ENCODE measurements at places on chromosomes 1 and 21.

- no peak for DNase-seq
Observed at GRCh38 chr1:66733348-66734017, 18.8 kb upstream of the DYNLT5 start.

- no peak for DNase-seq
Observed at GRCh38 chr1:28058168-28058567, 30.2 kb downstream of the EYA3 start.

DNA sequence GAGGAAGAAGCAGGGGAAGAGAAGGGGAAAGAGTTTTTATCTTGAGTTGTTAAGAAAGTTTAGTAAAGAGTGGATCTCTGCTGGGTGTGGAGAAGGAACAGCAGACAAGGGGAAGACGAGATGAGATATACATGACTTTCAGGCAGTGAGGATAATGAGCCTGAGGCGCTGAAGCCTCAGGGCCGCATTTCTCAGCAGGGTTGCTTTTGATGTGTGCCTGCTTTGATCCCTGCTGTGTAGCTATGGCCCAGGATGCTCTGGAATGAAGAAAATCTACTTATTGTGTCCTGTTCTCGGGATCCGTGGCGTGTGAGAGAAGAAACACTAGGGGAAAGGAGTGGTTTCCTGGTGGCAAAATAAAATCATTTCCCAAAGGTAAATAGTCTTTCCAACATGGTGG, 15.1 kb upstream of the RPE65 start:
- DNase-seq = no peak

- no peak for DNase-seq
Observed at GRCh38 chr1:196517193-196517592, 91.0 kb downstream of the KCNT2 start.

DNA sequence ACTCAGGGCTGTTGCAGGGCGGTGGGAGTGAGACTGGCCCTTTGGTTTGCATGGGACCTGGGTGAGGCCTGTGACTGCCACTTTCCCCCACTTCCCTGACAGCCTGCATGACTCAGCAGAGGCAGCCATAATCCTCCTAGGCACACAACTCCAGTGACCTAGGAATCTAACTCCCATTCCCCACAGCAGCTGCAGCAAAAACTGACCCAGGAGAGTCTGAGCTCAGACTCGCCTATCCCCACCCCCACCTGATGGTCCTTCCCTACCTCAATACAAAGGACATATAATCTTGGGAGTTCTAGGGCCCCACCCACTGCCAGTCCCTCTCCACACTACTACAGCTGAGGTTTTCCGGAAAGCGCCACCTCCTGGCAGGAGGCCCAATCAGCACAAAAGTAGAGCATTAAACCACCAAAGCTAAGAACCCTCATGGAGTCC, 26.7 kb downstream of the NDC1 start:
- DNase-seq = no peak

GRCh38 chr1:245062741-245063305, 92.0 kb upstream of the KIF26B start:
- no peak for DNase-seq

- DNase-seq = no peak
Observed at GRCh38 chr1:15212216-15212953, 34.6 kb upstream of the FHAD1 start.

- DNase-seq = no peak
Observed at GRCh38 chr1:4428711-4429110, 225.7 kb upstream of the AJAP1 start.

DNA sequence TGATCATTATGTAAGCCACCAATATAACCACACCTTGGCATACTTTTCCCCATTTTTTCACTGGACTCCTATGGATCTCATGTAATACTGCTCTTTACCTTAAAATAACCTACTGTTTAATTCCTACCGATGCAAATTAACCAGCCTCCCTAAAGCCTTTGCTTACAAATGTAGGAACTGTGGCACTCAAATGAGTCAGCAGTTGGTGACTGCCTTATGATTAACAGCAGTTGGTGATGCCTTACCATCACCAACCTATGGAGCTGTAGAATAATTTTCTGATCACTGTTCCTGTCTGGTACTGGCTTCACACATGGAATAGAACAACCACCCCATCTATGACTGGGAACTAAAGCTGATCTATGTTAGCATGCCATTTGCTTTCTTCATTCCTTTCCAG, 7.8 kb upstream of the NUDT17 start:
- no peak for DNase-seq

DNA sequence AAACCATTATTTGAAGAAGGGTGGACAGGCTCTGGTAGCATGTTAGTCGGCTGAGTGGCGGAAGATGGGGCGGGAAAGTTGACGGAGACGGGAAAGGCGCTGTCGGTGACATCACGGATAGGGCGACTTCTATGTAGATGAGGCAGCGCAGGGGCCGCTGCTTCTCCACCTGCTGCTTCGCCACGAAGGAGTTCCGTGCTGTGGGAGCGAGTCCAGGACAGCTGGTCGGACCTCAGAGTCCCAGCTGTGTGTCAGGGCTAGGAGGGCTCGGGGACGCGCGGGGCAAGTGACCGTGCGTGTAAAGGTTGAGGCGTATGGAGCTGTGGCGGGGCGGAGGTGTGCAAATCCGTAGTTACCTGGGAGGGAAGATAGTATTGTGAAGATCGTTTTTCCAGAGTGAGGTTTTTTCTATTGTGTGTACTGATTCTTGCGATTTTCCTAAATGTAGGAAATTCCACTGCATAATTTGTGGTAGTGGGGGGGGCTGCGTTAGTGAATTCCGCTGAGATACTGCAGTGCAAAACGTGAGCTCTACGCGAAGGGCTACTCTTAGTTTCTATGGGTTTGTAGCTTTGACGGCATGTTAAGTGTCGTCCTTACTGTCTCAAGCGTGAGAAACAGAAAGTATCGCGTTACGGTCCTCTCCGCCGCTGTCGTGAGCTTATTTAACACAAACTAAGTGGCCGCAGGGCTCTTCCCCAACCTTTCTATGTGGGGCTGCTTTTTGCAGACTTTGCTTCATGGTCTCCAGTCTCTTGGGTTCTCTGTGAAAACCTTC, 111.2 kb upstream of the NBPF11 start:
- peak; percentile 37 for DNase-seq

DNA sequence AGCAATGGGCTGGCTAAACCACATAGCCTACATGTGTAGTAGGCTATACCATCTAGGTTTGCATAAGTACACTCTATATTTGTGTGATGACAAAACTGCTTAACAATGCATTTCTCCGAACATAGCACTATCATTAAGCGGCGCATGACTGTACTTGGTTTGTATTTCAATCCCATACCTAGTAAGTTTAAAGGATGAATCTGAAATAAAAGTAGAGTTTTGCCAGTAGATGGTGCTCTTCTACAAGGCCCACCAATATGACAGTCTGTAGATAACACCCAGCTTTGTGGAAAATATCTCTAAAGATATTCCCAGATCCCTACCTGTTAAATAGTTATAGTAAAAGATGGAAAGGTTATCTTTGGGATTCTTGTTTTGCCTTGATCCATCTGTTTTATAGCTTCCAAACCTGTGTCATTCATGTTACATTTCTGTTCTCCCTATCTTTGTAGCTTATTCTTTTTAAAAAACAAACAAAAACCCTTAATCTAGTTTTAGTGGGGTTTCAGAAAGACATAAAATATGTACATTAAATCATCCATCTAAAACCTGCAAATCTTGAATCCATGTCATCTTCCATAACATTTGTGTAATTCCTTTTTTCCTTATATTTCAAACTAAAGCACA, 33.9 kb upstream of the ASPM start:
- no peak for DNase-seq

DNA sequence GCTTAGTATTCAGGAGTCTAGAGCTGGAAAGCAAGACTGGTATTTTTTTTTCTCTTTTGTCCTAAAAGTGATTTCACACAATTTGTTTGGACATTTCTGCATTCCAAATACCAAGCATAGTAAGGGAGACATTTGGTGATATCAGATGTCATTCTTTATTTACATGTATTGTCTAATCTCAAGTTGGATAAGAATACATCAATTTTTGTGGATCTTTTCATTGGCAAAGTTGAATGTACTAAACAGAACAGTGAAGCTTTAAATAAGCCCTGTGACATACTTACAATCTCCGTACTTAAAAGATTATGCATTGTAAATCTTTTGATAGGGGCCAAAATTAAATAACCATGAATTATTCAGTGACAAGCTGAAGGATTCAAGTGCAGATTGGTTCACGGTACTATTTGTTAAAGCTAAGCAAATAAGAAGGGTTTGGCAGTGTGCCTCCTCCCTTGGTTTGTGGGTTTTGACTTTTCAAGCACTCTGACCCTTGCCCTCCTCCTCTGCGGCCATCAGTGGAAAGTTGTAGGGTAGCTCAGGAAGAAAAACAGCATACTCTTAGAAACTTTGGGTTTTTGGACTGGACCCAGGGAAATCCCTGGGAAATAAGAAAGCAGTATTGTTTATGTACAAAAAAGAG, 663.7 kb downstream of the ADGRL2 start:
- DNase-seq = no peak

DNA sequence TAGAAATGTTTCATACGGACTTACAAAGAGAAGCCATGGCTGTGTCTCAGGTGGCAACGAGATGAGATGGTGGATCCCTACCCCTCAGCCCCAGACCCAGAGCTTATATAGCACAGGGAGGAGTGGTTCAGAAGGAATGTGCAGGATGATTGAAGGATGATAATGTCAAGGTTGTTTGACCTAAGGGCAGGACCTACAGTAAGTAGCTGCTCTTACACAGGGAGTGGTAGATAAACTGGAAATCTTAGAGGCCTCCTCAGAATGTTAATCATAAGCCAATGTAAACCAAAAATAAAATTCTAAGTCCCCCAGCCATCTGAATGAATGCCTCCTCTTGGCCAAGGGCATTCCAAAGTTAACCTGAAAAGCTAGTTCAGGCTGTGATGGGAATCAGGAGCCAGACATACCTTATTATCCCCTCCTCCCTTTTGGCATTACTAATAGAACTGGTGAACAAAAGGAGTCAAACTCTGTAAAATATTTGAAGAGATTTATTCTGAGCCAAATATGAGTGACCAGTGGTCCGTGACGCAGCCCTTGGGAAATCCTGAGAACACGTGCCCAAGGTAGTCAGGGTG, 45.8 kb upstream of the PDE9A start:
- no peak for DNase-seq

- DNase-seq = peak; percentile 23
Observed at GRCh38 chr21:33268737-33269441, 2.7 kb downstream of the IL10RB start.

- DNase-seq = no peak
Observed at GRCh38 chr1:219991511-219991810, 54.8 kb downstream of the EPRS1 start.

DNA sequence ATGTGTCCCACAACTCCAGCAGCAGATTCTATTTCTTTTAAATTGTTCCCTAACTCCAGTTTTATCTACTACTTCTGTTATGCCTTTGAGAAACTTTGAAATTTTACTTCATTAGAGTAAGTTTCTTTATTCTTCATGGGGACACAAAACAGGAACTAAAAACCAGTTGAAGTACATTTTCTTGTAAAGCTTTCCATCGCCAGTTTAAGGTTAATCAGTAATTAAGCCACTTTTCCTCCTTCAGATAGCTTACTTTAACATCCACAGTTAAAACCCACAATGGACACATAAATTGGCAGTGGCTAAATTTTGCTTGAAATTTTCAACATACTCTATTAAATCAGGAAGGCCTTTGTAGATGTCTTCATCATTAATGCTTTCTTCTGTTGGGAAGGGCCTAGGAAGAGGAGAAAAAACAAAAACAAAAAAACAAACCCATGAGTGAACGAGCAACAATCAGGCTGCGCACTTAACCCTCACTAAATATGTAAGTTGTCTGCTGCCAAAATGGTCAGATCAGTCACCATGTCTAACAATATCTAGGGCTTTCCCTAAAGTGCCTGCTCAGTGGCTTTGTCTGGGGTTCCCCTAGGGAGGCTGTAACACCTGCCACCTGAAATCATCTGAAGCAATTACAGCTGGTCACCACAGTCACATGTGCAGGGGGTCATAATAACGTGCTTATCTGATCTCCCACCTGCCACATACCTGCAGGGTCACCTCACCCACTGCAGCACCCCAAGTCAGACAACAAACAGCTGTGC, 187.9 kb downstream of the VAV3 start:
- no peak for DNase-seq

GRCh38 chr1:158008630-158009029, 15.2 kb downstream of the KIRREL1 start:
- no peak for DNase-seq

DNA sequence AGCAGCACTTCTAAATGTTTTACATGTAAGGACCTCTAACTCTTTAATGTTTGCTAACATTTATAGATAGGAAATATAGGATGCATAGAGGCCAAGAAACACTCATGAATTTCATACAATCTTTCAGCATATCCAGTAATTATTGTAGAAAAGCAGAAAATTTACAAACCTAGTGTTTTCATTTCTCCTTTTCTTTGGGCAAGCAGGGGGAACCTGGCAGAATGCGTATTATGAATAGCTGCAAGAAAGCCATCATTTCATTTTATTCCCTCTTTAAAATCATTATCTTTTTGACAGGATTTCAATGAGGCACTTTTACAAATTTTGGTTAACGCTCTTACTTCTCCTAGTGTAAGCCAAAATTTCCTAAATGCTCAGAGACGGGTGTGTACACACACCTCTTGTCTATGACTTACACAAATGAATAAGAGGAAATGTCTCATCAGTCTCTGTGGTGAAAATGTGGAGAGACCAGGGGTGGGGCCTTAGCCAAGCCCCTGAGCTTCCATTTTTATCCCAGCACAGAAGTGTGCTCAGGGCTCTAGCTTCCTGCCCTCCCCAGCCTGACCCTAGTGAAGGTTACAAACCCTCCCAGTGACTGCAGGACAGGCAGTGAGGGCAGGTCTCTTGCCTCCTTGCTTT, 91.6 kb downstream of the LRRC8C start:
- peak; percentile 29 for DNase-seq

GRCh38 chr1:35539824-35540261, 17.4 kb downstream of the KIAA0319L start:
- DNase-seq = no peak

DNA sequence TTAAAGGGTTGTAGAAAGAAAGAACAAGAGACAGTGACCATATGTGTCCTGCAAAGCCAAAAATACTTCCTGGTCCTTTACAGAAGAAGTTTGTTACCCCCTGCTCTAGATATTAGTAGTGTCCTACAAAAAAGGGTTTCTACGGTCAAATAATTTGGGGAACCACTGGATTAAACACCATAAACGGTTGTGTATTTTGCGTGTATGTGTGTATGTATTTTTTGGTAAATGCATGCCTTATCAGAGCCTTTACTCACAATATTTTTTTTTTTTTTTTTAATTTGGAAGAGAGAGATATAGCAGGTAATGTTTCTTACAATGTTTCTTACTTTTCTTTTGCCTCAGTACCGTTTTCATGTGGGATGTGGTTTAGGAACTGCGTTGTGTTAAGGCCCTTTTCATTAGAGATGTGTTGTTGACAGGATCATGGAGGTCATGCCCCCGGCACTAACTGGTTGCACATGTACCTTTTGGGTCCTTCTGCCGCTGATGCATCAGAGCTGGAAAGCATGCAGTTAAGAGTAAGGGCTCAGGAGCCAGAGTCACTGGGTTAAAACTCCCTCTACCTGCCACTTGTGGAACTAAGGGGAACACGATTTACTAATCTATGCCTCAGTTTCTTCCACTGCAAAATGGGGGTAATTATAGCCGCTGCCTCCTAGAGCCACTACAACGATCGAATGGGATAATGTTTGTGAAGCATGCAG, 234.6 kb upstream of the KAZN start:
- no peak for DNase-seq

GRCh38 chr1:224116131-224116530, 2.2 kb downstream of the FBXO28 start:
- DNase-seq = no peak

GRCh38 chr1:235138821-235139220, 10.2 kb upstream of the TOMM20 start:
- no peak for DNase-seq

GRCh38 chr1:231950331-231951128, 323.9 kb downstream of the DISC1 start:
- DNase-seq = no peak

- no peak for DNase-seq
Observed at GRCh38 chr1:153389973-153390879, 647 bp downstream of the S100A8 start.
